Gastroesophageal sphincter (tissue), 4 donors: ENCODE measurements at places on chromosomes 6 and 20. TPM values are rescaled to one million over a fixed set of nuclear protein-coding genes. Genes with fewer than 3 reads are reported as not detected.

- H3K4me3 ChIP-seq = no peak overlapping the region
- H3K4me1 ChIP-seq = peaks cover 18% of the 10 kb centered on the region
- H3K36me3 ChIP-seq = no peaks in the 10 kb centered on the region
- H3K27ac ChIP-seq = peak overlapping the region; percentile 50
- H3K27me3 ChIP-seq = no peaks in the 10 kb centered on the region
Observed at GRCh38 chr20:19048995-19049501, 163.4 kb upstream of the SLC24A3 start.

- no peak for ATAC-seq
- H3K4me1 ChIP-seq = no peaks in the 10 kb centered on the region
- H3K4me3 ChIP-seq = no peak overlapping the region
- no peaks in the 10 kb centered on the region for H3K36me3 ChIP-seq
- H3K27me3 ChIP-seq = no peaks in the 10 kb centered on the region
Observed at GRCh38 chr6:43713643-43714310, 26.2 kb upstream of the MRPS18A start.

GRCh38 chr6:15384901-15385300, 139.0 kb downstream of the JARID2 start:
- H3K27me3 ChIP-seq = no peaks in the 10 kb centered on the region
- H3K36me3 ChIP-seq = no peaks in the 10 kb centered on the region
- no peak overlapping the region for H3K27ac ChIP-seq
- H3K4me3 ChIP-seq = no peak overlapping the region
- no peak for ATAC-seq

Gene PLN
- 477 TPM for total RNA-seq
